ENCODE measurements at places on chromosomes 16 and 17.

- DNase-seq = peak; percentile 42
These were observed 50.0 kb upstream of the STH start for GRCh38 chr17:45948881-45949624.

DNA sequence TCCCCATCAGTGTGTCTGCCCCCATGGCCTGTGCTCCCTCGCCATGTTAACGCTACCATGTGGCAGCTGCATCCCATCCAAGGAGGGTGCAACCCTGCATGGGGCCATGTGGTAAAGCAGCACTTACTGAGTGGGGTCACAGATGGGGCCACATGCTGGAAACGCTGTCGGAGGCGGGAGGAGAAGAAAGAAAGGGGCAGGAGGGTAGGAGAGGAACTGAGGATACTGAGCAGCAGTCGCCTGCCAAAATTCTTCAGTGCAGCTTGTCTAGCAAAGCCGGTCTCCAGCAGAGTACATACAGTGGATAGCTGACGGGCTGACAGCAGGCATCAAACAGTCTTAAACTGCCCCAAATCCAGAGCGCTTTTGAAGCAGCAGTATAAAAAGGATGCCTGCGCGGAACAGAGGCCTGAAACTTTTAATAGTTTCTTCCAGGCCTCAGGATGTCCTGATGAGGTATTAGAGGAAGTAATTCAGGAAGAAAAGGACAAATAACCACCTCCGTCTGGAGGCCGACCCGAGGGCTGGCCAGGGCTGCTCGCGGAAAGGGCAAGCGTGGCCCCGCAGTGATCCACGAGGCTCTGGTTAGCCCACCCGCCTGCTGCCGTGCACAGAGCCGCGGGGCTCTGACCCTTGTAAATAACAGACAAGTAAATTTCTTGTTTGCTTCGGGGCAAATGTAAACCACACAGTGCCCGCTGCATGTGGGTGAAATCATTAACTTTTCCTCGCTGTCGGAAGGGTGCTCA lies 149.0 kb downstream of the CCDC182 start:
- DNase-seq = no peak

DNA sequence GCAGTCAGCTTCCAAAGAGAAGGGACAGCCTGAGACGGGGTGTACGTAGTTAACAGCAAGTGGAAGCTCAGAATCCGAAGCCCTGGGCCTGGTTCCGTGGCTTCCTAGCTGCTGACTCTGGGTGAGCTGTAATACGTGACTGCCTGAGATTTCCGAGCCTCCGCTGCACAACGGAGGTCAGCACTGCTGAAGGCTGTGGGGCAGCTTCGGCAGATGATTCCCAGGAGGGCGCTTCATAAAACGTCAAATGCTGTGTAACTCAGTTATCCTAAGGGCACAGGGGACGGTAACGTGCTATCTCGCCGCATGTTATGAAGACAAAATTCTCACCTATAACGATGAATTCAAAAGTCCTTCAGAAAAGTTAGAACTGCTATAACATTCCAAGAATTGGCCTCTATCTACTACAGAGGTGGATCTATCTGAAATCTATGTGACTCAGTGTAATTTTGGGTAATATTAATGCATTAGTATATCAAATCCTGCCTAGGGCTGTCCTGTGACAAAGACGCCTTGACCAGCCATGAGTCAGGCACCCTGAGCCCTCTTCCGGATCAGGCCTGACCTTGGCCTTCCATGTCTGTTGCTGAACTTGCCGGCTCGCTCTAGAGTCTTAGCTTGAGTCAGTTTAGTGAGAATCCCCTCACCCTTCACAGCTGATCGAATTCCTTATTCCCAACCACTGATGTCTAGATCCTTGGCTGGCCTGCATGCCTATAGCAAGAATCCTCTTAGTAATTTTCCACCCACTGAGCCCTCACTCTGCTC lies 43.5 kb downstream of the MARF1 start:
- no peak for DNase-seq

DNA sequence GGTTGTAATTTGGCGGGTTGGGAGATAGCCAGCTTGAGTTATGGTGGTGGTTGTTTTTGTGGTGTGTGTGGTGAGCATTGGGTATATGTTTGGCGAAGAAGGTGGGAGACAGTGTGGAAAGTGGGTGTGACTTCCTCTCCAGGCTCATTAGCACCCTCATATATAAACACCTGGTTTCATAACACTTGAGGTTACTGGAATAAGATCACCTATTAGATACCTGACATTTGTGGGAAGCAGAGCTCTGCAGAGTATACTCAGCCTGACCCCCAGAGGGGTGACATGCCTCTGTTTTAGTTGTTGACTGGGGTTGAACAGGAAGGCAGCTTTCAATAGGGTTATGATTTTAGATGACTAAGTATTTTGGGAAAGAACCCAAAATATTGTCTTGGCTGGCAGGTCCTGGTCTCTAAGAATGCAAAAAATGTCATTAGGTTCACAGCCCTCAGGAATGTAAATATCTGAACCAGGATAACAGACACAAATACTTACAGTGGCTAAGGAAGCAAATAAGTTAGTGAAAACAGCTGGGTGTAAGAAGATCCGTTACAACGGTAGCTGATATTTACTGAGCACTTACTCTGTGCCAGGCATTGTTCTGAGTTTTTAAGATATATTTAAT lies 18.3 kb upstream of the EFCAB13 start:
- no peak for DNase-seq

GRCh38 chr17:42795465-42795864 lies 3.0 kb downstream of the COA3 start:
- DNase-seq = no peak

DNA sequence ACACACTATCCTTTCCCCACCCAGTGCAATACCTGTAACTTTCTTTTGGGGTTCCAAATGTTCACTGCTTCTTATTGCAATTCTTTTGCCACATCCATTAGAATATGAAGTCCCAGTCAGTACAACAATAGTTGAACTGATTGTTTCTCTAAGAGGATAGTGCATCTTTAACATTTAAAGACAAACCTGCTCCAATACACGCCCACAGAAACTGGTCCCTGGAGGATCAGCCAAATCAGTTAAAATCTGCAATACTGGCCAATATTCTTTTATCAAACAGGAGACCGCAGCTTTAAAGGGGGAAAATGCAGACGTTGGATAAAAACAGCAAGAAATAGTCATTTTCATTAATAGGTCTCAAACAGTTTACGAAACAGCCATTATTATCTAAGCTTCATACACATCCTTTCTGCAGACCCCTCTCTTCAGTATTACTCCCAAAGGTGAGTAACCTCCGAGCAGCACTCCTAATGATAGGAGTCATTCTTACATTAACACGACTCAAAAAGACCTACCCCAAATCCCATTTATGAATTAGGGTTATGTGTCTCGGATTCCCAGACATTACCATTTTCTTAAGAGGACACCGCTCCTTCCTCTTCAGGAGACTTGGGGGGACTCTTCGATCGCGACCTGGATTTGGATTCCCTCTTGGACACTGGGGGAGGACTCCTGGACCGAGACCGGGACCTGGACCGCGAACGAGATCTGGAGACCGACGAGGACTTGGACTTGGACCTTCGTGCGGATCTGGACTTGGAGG lies 1.4 kb downstream of the SRSF2 start:
- no peak for DNase-seq

GRCh38 chr16:74608944-74609343 lies 2.0 kb upstream of the GLG1 start:
- DNase-seq = no peak

- DNase-seq = no peak
These were observed 28.7 kb upstream of the MED9 start for GRCh38 chr17:17448076-17448475.

- DNase-seq = no peak
These were observed 11.3 kb upstream of the PITPNM3 start for GRCh38 chr17:6567528-6568183.

DNA sequence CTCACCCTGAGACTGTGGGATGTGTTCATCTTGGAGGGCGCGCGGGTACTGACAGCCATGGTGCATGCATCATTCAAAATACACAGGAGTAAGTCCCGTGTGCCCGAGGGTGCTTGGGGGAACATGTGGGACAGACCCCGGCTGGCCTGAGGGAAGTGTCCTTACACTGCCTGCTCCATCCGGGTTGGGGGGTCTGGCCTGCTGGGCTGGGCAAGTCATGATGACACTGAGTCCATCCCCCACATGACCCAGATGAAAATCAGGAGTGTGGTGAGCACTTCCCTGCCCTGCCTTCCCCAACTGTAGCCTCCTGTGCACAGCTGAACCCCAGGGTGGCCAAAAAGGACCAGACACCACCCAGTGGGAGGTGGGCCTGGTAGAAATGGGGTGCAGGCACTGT lies 10.8 kb downstream of the TBC1D26 start:
- no peak for DNase-seq

- no peak for DNase-seq
These were observed 48.4 kb downstream of the SEC14L1 start for GRCh38 chr17:77189148-77189547.
